ENCODE measurements at places on chromosomes 5 and 9.

- DNase-seq: no peak
Observed at GRCh38 chr5:127739807-127740384, 36.7 kb downstream of the CCDC192 start.

DNA sequence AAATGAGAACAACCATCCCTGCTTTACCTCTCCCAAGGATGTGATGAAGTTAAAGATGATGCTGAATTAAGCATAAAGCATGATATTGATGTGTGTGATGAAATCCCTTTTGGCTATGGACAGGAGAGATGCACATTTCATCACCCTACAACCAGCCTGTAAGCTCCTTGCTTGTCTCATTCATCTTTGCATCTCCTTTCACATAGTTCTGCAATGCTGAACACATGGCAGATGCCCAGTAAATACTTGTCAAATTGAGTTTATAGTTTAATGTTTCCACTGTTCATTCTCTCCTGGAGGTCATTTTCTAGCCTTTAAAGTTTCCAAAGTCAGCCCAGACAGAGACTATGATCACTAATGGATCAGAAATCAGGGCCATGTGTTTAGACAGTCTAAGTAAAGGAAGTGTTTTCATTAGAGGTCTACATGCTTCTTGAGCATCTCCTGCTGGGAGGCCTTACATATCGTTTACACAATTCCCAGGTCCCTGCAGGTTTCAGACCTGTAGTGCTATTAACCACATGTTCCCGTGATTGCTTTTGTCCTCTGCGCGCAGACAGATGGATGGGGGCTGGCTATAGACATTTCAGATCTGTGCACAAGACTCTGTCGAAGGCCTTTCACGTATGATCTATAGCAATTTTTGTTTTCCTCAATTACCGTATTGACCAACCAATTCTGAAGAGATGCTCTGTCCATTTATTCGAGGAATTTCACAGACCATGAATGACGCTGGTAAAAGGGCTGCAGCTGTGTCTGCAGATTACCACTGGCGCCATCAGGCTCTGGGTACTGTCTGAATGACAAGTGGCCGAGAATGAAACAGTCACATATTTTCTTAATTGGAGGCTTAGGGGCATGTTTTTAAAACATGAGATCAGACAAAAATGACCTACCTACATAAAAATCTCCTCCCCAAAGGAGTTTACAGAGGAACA, 49.0 kb upstream of the CKMT2 start:
- DNase-seq: no peak

DNA sequence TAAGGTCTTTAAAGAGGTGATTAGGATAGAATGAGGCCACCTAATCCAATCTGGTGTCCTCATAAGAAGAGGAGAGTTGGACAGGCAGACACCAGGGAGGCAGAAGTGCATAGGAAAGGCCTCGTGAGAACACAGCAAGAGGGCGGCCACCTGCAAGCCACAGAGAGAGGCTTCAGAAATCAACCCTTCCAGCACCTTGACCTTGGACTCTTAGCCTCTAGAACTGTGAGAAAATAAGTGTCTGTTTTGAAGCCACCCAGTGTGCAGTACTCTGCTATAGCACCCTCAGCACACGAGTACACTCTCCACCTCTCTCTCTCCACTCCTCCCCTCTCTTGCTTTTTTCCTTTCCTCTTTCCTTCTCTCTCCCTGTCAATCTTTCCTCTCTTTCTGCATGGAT, 26.8 kb downstream of the NIPAL4 start:
- DNase-seq: no peak

DNA sequence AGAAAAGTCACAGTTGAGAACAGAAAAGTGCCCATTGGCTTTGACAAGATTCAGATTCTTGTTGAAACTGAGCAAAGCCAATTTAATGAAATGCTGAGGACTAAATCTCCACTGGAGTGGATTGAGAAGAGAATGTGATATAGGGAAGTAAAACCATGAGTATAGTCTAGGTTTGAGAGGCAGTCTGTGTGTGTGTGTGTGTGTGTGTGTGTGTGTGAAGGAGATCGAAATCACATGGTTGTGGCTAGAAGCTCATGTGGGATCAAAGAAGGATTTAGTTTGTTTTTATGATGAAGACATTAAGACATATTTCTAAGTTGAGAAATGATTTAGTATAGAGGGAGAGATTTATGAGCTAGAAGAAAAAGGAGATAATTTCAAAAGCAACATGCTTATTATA, 275.7 kb upstream of the DAB2 start:
- DNase-seq: no peak

GRCh38 chr9:19642256-19642655, 146.6 kb downstream of the SLC24A2 start:
- DNase-seq: no peak

DNA sequence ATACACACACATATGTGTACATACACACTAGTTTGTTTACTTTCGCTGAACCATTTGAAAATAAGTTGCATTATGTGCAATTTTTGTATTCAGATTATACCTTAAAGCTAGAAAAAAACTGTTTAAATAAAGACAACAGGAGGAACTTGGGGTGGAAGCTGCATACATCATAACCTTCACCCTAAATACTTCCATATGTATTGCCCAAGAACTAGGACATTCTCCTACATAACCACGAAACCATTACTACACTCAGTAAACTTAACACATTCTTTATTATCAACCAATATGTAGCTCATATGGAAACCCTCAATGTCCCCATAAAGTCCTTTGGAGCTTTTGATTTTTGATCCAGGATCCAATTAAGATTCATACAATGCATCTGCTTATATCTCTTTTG, 83.3 kb downstream of the GIN1 start:
- no peak for DNase-seq

DNA sequence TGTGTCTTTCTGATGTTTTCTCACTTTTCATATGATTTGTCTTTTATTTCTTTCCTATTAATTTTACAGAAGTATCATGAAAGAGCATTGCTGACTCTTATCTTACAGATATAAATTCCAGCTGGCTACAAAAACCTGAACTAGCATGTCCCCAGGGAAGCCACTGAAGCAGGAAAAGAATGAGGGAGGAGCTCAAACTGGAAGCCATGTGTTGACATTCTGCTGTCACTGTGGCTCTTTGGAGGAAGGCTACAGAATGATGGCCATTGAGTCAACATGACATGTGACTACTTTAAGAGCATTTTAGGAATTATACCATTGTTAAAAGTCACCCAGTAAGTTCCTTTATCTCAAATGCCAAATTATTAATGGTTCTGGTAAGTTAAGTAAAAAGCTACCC, 638.3 kb upstream of the DMAC1 start:
- DNase-seq: no peak

GRCh38 chr9:12813960-12814876, 39.4 kb downstream of the LURAP1L start:
- DNase-seq: peak; percentile 12

DNA sequence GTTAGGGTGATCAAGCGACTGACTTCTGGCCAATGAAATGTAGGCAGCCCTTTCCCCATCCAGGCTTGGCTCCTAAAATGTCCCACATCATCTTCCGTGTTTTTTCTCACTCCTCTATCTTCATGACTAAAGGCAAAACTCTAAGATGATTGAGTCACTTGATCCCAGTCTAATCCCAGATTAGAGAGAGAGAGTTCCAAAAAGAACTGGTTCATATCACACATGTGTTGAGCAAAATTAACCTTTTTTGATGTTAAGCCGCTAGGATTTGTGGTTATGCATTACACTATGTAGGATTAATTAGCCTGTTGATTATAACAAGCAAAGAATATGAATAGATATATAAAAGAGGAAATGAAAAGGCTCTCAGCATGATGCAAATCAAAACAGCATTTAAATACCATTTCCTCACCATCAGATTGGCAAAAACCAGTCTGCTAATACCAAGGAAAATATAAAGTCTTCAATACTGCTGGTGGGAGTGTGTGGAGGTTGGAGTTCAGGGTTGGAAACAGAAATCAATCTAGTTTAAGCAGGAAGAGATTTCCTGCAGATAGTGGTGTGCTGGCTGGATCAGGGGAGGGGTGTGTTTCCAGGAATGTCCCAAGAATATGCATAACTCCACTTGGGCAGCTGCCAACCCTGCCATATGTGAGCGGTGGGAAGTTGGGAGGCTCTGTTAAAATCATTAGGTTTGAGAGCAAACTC, 187.6 kb upstream of the S1PR3 start:
- DNase-seq: no peak

DNA sequence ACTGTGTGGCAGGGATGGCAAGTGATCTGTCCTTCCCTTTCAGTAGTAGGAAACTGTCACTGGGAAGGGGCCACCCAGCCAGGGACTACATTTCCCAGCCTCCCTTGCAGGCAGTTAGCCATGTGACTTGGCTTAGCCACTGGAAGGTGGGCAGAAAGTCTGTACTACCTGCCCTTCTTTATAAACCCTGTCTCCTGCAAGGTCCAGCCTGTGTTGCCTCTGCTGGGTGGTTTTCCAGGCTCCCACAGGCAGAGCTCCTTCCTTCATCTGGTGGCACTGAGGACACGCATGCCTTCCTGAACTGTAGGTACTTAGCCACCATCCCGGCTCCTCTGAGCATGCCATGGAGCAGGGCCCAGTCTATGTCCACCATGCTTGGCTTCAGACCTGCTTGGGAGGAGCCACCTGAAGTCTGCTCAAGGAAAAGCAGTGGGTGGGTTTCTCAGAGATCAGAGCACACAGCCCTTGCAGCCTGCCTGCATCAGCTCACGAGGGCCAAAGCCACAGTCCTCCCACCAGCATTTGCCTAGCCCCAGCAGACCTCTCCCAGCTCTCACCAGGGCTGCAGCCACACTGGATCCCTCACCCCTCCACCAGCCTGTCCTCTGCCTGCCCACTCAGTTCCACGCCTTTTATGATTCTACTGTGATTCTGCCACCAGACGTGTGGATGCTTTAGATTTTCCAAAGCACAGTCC, 16.7 kb upstream of the SLC25A51 start:
- peak; percentile 39 for DNase-seq

DNA sequence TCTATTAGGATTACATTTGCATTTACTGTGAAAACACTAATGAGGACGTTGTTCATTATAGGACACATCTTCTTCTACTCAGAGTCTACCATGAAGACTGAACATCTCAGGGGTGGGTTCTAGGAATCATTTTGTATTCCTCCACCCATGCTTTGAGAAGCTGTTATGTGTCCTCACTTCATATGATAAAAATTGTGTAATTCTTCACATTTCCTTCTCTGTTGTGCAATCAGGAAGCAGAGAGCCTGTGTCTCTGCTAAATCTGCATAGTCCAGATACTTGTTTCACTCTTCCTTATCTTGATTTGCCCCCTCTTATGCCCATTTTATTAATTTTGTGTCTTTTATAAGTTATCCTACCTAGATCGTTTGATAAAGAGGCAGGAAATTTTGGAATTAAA, 97.8 kb upstream of the IQGAP2 start:
- no peak for DNase-seq

- no peak for DNase-seq
Observed at GRCh38 chr9:70805949-70806348, 315.5 kb downstream of the TRPM3 start.

DNA sequence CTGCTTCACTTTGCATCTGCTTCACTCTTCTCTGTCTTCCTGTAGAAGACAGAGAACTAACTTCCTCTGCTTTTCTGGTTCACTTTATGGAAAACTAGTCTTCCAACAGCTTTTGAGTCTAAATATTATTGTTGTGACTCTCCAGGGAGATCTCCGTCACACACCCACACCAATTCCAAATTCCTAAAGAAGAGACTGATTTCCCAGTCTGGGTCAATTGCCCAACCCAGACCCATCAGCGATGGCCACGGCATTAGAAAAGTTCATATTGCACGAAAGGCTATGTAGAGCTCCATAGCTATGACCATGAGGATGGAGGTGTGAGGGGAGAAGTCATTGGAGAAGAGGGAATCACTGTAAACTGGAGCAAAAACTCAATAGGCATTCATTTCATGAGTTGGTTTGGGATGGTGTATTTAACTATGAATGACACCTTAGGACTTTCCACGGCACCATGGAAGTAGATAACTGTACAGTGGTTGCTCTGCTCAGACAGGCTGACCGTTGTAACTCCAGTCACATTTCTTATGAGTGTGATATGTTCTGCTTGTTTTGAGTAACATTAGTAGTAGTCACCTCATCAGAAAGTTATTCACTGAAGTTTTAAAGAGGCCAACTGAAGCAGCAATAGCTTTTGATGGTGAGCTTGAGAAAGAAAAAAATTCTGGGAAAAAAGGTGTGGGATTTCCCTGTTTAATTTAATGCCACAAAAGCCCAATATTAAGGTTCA, 78.1 kb upstream of the MAMDC2 start:
- no peak for DNase-seq

- DNase-seq: no peak
Observed at GRCh38 chr5:14234204-14234603, 91.1 kb downstream of the TRIO start.

DNA sequence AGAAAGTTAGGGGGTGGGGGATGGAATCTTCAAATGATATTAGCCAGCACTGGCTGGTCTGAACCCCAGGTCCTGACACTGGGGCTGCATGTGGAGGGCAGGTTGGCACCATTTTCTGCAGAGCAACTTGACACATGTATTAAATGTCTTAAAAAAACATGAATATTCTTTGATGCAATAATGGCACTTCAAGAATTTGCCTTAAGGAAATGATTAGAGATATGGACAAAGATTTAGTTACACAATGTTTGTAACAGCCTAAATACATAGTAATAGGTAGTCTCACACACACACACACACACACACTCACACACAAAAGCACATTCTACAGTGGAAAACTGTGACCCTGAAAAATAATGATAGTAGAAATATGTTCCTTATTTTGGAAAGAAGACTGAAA, 3.6 kb downstream of the SVEP1 start:
- no peak for DNase-seq

DNA sequence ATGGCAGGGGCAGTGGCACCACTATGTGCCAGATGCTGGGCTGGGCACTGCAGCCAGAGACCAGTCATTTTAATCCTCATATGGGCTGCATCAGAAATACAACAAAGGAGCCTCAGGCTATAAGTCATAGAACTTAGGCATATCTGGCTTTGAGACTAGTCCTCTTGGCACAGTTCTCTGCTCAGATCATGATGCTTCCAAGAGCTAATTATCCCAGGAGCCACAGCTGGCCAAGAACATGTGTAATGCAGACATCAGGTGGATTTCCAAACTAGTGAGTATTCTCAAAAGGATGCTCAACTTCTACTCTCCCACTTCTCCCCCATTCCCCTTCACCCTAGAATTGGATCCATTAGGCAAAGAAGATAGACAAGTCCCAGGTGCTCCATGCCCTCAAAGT, 562.2 kb upstream of the TRPC7 start:
- DNase-seq: no peak

DNA sequence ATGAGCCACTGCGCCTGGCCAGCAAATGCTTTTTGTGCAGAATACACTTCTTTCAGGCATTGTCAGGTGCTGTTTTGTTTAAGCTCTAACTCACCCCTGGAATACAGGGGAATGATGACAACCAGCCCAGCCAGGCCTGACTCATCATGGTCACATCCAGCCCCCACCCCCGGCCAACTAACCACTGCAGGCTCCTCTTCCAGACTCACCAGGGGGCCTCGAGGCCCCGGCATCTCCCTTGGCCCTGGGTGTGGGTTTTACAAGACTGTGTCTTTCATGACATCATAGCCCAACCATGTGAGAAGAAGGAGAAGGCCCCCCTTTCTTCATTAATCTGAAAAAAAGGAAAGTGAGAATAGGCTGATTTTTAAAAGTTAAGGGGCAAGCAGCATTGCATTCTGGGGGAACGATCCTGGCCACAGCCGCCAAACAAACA, 35.5 kb downstream of the OLFML2A start:
- no peak for DNase-seq

- DNase-seq: no peak
Observed at GRCh38 chr9:113950195-113951031, 74.3 kb downstream of the ZNF618 start.

- DNase-seq: no peak
Observed at GRCh38 chr5:133734916-133735315, 122.6 kb upstream of the FSTL4 start.

- DNase-seq: no peak
Observed at GRCh38 chr5:72621576-72621975, 114.4 kb upstream of the ZNF366 start.
